ENCODE measurements at places on chromosomes 13 and 19.

GRCh38 chr19:17037966-17038500, 11.4 kb upstream of the CPAMD8 start:
- DNase-seq = no peak

DNA sequence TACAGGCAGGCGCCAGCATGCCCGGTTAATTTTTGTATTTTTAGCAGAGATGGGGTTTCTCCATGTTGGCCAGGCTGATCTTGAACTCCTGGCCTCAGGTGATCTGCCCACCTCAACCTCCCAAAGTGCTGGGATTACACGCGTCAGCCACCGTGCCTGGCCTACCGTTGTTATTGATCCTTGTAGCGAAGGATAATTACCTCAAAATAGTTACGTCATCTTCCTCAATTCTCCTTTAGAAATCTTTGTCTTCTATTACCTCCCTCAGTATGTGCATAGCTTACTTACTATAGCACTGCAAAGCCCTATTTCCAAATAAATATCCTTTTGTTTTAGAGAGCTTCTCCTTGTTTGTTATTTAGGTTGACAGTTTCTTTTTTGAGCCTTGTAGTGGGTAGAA, 9.4 kb upstream of the TLE6 start:
- no peak for DNase-seq

GRCh38 chr13:35471706-35472322, 4.7 kb downstream of the MAB21L1 start:
- no peak for DNase-seq

GRCh38 chr13:23828866-23829265, 60.3 kb downstream of the MIPEP start:
- DNase-seq = peak; percentile 20

DNA sequence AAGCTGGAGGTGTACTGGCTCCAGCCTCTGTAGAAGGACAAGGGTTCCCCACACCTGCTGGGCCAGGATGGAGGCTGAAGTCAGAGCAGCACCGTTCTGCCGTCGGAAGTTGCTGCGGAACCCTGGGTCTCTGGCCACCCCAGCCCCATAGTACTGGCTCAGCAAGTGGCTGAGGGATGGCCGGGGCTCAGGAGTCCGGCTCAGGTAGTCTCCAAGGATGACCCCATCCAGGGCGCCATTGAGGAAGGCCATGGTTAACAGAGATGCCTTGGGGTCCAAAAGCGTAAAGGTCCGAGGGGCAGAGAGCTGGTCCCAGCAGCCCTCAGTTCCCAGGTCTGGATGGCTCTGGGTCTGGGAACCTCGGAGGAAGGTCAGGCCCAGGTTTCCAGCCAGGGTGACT, 3.7 kb downstream of the PGLYRP2 start:
- no peak for DNase-seq

GRCh38 chr13:93882086-93882651, 597.3 kb downstream of the DCT start:
- no peak for DNase-seq

- DNase-seq = no peak
These were observed 1.5 kb downstream of the ZNF101 start for GRCh38 chr19:19670070-19670551.

GRCh38 chr13:98285852-98286594, 109.0 kb upstream of the RNF113B start:
- DNase-seq = no peak

GRCh38 chr13:73060251-73061160, 1.7 kb downstream of the KLF5 start:
- DNase-seq = peak; percentile 41

- DNase-seq = no peak
These were observed 43.8 kb downstream of the KLF12 start for GRCh38 chr13:74090397-74090796.

DNA sequence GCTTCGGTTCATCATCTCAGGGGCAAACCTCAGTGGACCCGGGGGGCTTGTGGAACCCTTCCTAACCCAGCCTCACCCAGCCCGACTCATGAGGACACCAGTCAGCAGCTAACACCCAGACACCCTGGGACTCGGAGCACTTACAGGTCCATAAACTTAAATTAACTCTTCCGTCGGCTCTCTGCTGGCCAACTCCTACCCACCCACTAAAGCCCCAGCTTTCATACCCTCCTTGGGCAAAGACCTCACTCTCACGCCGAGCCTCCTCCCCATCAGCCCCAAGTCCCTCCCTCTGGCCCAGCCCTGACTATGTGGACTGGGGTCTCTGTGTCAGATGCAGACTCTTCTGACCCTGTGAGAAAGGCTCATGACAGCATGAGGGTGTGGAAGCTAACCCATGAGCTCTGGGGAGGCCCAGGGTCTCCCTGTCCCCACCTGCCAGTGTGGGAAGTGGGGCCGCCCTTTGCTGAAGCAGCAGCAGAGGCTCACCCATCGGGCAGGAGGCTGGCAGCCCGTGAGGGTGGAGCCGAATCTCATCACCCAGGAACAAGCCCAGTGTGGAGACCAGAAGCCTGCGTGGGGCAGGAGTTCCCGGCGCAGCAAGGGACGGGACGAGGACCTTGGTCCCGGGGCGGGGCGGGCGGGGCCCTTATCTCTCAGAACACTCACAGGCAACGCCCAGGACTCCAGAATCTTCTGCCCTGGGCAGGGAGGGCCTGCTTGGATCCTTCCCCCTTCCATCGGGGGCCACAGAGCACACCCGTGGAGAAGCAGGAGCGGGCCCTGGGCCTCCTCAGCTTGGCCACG, 19.8 kb downstream of the TCF3 start:
- no peak for DNase-seq

GRCh38 chr19:16896146-16897028, 7.6 kb downstream of the F2RL3 start:
- no peak for DNase-seq

DNA sequence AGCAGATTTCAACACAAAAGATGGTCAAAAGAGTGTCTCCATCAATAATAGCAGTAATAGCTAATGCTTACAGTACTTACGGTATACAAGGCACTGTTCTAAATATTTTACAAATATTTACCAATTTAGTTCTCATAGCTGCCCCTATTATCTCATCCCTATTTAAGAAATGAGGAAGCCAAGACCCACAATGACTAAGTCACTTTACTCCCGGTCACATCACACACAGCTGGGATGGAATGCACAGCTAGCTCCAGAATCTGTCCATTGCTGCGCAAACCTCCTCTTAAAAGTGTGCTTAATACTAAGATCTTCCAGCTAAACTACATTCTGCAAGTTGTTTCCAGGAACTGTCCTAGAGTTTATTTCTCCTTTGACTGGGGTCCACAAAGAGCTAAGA, 63.4 kb downstream of the RAP2A start:
- no peak for DNase-seq

- DNase-seq = no peak
These were observed 18.2 kb downstream of the COMP start for GRCh38 chr19:18772620-18773587.

GRCh38 chr13:99375738-99376080, 68.5 kb upstream of the GPR183 start:
- no peak for DNase-seq

GRCh38 chr19:53812335-53812734, 11.8 kb downstream of the NLRP12 start:
- DNase-seq = no peak

GRCh38 chr19:4909156-4909896, at the start of gene UHRF1:
UHRF1 (plus strand) TSS chr19:4909501; CDS start chr19:4910886, 1,385 bp downstream.
- DNase-seq = no peak

- no peak for DNase-seq
These were observed 5.8 kb downstream of the ZNF444 start for GRCh38 chr19:56146904-56147303.

DNA sequence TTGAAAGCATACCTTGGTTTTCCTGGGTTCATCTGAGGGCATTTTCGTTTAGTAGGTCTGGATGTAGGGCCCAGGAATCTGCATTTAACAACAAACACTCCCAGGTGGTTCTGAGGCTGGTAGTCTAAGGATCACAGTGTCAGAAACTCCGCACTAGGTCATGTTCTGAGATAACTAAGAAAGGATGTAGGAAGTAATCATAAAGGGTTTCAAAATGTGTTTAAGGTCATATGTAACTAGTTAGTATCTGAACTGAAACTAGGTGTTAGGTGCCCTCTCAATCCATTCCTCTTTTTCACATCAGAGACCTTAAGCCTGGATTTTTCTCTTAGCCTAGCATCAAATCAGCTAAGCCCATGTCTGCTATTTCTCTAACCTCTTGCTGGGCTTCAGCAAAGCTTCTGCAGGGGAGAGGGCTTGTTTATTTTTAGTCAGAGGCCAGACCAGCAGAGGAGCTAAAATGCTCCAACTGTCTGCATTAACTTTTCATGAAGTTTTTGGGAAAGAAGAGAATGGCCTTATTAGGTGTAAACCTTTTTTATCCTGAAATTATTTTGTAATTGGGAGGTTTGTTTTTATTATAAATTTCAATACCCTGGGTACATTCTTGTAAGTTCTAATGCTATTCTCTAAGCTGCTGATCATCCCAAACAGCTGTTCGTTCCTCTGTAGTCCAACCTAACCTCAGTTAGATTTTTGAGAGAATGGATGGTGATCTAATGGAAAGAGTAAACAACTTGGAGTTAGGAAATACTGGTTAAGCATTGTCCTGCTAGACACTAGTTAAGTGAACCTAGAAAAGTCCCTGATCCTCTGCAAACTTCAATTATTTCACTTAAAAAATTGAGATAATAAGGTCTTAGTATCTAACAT, 262.8 kb upstream of the RFC3 start:
- DNase-seq = no peak

DNA sequence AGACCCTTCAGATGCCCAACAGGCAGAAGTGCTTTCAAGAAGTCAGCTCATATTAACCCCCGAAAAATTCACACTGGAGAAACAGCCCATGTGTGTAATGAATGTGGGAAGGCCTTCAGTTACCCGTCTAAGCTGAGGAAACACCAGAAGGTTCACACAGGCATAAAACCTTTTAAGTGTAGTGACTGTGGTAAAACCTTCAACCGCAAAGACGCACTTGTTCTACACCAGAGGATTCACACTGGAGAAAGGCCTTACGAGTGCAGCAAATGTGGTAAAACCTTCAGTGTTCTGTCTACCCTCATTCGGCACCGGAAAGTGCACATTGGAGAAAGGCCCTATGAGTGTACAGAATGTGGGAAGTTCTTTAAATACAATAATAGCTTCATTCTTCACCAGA, 8.6 kb downstream of the ZNF584 start:
- DNase-seq = no peak

GRCh38 chr19:42419309-42419708, 7.9 kb downstream of the LIPE start:
- DNase-seq = no peak

GRCh38 chr13:51396352-51396751, 56.5 kb downstream of the INTS6 start:
- no peak for DNase-seq

GRCh38 chr13:104357672-104358354, 1291.6 kb upstream of the SLC10A2 start:
- DNase-seq = no peak
